ENCODE measurements at places on chromosomes 13 and 19.

- peak; percentile 91 for DNase-seq
Observed at GRCh38 chr19:45881909-45882528, 3.9 kb downstream of the IRF2BP1 start.

GRCh38 chr19:55901369-55902079 lies 30.6 kb downstream of the NLRP13 start:
- no peak for DNase-seq

DNA sequence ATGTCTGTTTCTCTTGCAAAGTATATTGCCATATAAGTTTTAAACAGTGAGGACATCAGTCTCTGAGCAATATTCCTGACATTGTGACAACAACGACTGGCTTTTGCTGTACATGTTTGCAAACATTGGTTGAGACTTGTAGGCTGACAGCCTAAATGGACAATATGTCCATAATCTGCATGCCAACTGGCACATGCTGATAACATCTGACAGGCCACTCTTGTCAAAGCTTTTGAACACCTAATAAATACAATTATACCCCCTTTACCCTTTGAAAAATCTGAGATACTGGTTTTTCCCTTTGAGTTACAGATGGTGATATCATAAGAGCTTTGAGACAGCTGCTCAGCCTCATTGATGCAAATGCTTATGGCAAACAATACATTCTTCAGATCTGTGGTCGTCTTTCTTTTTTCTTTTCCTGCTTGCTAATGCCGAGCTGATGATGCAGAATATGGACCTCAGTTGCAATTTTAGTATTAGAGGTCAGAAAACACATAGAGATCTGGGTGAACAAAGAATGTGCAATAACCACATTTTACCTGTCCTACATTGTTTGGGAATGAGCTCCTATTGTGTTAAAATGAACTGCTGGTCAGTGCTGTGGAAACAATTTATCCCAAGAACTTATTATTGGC lies 114.9 kb downstream of the RFC3 start:
- no peak for DNase-seq

- DNase-seq = no peak
Observed at GRCh38 chr19:18924684-18925213, 5.2 kb downstream of the DDX49 start.

DNA sequence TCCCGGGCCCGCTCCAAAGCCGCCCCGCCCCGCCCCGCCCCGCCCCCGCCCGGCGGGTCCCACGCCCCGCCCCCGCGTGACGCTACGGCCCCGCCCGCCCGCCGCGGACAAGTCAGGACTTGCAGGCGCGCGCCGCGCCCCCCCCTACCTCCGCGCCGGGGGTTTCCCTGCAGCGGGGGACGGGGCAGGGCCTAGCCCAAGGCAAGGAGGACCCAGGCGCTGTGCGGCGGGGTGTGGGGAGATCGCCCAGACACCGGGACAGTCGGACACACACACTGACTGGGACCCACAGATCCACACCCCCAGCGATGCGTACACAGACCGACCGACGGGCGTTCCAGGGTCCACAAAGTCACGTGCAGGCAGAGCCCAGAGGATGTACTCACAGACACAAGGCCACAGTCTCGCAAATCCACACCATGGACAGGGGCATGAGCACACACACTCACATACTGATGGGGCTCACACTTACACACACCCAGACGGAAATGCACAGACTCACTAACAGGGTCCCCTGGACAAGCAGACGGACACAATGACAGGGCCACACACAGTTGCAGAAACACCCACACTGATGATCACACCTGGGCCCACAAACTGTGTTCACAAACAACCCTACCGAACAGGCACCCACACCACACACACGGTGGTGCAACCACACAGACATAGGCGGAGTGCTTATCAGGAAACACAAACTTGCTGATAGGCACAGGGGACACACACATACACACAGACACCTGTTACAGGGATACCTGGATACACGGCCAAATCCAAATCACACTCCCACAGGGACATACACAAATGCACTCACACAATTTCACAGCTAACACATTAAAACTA lies 436 bp upstream of the BBC3 start:
- peak; percentile 81 for DNase-seq

GRCh38 chr13:96769874-96770273 lies 224.4 kb downstream of the OXGR1 start:
- peak; percentile 70 for DNase-seq

- no peak for DNase-seq
Observed at GRCh38 chr19:50341091-50341564, 12.0 kb upstream of the KCNC3 start.

DNA sequence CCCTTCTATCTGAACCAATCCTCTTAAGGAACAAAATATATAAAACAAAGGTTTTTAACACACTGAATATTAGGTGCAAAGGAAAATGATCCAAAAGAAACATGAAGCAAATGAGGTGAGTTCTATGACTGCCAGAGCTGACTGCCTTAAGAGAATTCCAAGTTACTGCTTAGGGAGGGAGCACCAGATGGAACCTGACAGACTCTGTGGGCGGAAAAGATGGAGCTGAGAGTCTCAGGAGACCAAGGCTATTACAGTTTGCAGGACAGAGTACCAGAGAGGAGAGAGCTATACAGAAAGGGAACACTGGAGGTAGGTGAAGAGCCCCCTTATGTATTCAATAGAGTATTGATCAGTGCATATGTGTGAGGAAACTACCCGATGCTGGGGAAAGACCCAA lies 87.2 kb downstream of the B3GLCT start:
- DNase-seq = no peak

- no peak for DNase-seq
Observed at GRCh38 chr13:32525766-32526165, 12.8 kb downstream of the N4BP2L2 start.

DNA sequence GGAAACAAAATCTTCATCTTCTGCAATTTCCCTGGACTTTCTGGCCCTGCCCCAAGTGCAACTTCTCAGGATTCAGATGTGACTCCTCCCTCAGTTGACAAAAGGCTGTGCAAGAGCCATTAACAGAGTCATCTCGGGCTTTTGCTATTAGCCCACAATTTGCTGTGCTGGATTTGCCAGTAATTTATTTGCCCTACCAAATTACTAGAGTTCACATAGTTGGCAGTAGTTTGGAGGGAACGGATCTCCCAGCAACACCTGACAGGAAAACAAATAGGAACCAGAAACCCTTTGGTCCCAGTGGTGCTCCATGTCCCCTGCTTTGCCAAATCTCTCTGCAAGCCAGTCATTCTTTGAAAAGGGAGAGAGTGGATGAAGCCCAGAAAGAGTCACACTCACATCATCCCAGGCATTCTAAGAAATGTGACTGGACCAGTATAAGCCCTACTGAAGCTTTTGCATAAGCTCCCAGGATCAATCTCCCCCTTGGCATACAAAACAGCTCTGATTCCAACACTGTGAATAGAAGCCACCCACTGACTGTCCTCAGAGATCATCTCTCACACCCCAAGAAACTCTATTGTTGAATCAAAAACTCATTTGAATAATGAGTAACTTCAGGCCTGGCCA lies 350.1 kb upstream of the NBEA start:
- DNase-seq = no peak

DNA sequence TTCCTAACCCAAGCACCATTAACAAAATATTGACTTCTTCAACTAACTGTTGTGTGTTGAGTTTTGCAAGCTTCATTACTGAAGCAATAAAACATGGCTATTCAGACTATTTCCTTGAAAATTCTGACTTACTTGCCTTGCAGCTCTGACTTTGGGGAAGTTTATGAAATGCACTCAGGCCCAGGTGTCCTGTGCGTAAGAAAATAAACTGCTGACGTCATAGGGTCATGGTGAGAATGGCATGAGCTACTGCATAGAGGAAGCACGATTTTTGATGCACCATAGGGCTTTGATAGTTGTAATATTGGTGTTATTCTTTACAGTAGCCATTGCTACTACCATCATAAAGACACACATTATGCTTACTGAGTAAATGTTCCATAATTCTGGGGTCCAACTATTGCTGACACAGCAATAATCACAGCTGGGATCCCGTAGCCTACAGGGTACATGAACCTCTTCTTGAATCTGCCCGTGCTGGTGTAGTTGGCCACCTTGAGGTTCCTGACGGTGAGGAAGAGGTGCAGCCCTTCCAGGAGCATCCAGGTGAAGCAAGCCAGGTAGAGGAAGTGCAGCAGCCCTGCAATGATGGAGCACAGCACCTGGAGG lies 57.9 kb downstream of the MBD3L2B start:
- DNase-seq = no peak

- peak; percentile 76 for DNase-seq
Observed at GRCh38 chr19:8085598-8086408, 33.2 kb downstream of the CCL25 start.

DNA sequence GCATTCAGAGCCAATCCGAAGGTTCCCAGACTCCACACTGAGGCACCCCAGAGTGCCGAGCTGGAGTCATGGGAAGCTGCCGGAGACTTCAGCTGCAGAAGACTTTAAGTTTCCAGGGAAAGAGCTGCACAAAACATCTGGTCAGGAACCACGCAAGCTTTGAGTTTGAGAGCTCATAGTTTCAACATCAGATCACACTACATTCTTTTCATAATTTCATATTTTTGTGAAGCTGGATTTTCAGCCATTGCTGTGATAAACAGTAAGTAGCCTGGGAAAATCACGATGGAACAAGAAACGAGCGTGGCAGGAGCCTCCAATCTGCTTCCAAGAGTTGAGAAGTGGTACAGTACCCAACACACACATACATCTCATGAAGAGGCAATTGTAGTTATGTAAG lies 25.5 kb upstream of the ATP12A start:
- no peak for DNase-seq
